ENCODE measurements at places on chromosomes 6 and 20.

DNA sequence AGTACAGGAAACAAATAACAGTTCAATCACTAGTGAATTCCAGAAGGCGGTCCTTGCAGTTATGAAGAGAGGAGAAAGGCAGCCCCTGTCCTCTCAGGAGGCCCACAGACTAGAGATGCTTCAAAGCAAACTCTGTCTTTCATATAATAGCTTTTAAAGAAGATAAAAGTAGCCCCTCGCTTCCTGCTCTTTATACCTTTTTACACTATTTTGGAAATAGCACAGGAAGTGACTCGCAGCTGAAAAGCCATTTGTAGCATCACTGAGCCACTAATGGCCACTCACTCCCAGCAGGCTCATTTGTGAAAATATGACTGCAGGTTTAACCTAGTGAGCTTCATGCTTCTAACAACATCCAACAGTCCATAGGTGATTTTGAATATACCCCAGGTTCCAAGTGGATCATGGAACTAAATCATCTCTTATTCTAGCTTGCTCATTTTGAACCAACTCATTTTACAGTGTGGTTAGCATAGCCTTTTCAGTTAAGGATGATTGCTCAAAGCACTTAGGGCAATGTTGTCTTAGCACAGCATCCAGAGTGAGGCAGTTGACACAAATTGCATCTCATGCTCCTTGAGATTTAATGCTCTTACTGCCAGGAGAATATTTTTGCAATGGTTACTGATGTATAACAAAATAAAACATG lies 136.0 kb upstream of the NRSN1 start:
- DNase-seq = no peak

DNA sequence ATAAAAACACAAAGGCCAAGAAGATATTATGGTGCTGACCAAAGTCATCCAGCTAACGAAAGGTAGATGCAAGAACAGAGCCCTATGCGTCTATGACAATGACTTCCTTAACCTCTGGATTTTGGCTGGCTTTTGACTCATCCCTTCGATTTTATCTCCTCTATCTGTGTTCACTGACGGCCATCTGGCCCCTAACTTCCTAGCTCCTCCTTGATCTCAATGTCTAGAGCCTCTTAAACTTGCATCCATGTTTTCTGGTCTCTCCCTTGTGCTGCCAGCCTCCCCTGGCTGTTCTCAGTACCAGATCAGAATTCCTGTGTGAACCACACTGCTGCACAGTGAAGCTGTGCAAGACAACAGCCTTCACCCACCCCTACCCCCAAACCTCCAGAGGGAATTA lies 452.9 kb downstream of the UTRN start:
- DNase-seq = no peak

GRCh38 chr6:56406276-56407269 lies 159.2 kb upstream of the COL21A1 start:
- DNase-seq = no peak

- no peak for DNase-seq
These were observed 27.9 kb downstream of the RIN2 start for GRCh38 chr20:19785983-19786285.

- no peak for DNase-seq
These were observed 20.4 kb upstream of the MCM3 start for GRCh38 chr6:52304983-52305390.

DNA sequence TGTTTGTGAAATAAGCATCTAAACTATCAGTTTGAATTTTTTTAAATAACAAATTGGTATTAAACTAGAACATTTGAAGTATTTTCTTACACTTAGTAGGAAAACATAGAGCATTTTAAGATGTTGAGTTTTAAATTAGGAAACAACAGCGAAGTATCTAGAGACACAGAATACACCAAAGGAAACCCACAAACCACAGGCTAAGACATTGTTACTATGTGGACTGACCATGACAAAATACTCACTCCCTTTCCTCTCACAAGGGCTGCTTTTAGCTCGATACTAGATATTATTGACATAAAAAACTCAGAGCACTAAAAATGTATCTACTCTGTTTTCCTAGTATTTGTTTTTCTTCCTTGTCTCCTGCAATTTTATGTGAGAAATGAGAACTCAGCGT lies 266.0 kb upstream of the CITED2 start:
- no peak for DNase-seq

- DNase-seq = peak; percentile 88
These were observed 101.5 kb downstream of the LAMP5 start for GRCh38 chr20:9615766-9616454.

DNA sequence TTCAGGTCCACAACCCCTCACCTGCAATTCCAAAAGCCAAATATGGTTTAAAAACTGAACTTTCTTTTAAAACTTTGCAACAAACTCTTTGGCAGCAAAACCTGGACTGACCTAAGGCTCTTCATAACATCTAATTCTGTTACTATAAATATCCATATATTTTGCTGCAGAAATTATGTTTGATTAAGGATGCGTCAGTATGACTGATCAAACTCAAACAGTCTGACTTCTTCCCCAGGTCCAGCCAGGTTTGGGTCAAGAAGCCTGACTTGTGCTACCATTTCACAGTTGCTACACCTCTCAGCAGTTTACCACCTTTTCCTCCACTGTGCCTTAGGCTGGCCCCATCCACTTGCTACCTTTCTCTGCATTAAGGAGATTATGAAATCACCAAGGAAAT lies 127.0 kb upstream of the DUSP22 start:
- no peak for DNase-seq

DNA sequence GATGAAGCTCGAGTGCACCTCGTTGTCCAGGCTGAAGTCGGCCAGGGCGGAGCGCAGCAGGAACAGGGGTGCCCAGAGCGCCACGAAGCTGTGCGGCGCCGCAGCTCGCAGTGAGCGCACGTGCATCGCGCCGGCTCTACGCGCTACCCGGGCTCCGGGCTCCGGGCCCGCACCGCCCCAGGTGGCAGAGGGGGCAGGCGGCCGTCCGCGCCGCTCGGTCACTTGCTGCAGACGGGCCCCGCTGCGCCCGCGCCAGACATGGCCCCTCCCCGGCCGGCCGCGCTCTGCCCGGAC lies 497 bp downstream of the BMP7 start:
- DNase-seq = no peak

DNA sequence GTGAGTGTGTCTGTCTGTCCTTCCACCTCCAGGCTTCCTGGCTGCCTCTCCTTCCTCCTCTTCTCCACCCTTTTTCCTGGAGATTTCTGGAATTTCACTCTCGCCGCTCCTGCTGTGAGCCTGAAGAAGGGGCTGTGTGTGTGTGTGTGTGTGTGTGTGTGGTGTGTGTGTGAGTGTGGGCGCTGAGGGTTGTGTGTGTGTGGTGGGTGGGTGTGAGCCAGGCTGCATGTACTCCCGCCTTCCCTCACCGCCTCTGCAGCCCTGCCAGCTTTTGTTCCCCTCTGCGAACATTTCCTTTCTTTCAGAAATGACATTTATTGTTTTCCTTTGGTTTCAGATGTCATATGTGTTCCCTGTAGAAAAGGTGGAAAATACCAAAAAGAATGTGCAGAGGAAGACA lies 76.0 kb downstream of the SRC start:
- no peak for DNase-seq

DNA sequence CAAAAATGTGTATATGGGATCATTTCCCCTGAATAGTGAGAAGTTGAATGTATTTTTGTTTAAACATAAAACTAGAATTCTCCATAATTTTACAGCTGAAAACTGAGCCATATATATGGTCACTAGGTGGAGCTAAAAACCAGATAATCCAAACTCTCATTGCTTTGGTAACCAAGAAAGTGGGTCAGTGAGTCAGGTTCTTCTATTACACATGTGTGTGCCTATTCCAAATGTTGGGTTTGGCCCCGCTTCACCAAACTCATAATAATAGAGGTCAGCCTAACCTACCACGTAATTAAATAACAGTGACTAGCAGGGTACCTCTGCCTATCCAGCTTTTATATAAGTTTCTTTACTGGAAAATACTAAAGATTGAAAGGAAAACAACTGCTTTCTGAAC lies 19.3 kb upstream of the RNGTT start:
- peak; percentile 80 for DNase-seq

- no peak for DNase-seq
These were observed 14.2 kb downstream of the FAM83B start for GRCh38 chr6:54860739-54861138.

GRCh38 chr6:80203283-80203682 lies 96.8 kb downstream of the BCKDHB start:
- DNase-seq = peak; percentile 55

GRCh38 chr20:5090191-5090590 lies 29.6 kb downstream of the PCNA start:
- no peak for DNase-seq

DNA sequence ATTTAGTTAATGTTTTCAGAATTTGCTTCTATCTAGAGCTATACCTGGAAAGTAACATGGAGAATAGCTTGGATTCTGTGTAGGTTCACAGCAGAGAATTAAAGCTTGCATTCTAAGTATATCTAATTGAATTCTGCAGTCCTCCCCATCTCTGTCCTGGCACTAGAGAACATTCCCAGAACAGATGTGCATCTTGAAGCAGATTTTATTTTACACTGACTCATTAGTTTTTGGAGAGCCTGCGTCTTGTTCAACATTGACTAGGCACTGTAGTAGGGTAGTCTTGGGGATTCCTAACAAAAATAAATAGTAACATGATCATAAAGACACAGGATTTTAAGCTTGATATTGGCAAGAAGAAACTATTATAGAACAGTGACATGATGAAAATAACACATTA lies 36.2 kb upstream of the BAG2 start:
- no peak for DNase-seq

GRCh38 chr6:24935366-24936152 lies at the start of gene RIPOR2:
RIPOR2 (minus strand) TSS chr6:24935960; CDS start chr6:24935898, 62 bp downstream.
- DNase-seq = peak; percentile 94

- DNase-seq = no peak
These were observed 27.2 kb upstream of the FKBP1A start for GRCh38 chr20:1420066-1420465.

DNA sequence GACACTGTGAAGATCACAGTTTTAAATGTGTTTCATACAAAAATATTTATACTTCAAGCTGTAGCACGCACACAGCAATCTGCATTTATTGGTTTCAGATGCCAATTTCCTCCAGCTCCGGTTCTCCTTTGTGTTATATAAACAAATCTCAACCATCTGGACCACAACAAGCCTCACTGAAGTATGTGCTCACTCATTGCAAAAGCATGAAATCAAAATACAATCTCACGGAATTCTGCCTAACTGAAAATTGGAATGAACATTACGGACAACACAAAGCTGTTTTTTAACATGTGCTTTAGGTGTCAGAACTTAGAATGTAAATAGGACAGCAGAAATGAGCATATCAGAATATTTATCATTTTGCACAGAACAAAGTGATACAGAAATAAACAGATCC lies 38.0 kb downstream of the RCAN2 start:
- DNase-seq = no peak

GRCh38 chr20:1324598-1325172 lies 4.3 kb downstream of the SDCBP2 start:
- DNase-seq = no peak

DNA sequence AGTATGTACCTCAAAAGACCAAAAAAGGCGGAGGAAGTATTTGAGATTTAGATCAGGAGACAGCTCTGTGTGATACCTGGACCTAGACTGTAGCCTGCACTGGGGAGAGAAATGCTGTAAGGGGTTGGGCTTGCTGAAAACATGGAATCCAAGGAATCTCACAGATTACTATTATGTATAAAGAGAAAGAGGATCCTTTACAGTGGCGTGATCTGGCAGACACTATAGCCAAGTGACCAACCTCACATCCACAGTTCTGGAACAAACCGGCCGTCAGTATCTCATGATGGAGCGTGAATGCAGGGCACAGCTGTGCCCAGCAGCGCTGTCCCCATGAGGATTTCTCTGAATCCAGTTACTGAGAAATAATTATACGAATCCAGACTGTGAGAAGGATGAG lies 12.3 kb downstream of the DDX27 start:
- no peak for DNase-seq

DNA sequence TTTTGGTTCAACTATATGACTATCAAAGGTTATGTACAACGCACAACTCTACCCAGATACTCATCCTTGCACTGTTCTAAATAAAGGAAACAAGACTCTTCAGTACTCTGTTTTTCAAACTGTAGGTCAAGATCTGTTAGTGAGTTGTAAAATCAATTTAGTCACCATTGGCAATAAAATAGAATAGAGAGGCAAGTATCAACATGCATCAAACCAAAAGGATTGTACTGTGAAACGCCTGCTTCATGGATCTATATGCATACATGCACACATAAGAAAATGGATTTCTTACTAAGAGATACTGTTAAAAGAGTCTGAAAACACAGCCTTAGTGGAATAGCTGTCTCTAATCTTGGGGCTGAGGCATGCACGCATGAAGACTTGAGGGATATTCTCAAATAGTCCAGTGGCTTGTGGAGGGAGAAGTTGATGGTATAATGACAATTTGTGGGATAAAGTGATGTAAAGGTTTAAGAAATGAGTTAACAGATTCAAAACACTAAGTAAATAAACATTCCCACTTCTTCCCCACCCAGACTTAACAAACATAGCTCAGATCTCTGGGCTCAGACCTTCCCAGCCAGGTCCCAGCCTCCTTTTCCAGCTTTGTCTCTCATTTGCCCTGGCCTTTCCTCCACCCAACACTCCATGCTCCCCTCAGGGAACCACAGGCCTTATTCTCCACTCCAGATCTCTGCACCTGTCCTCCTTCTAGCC lies 10.7 kb upstream of the LZTS3 start:
- no peak for DNase-seq

DNA sequence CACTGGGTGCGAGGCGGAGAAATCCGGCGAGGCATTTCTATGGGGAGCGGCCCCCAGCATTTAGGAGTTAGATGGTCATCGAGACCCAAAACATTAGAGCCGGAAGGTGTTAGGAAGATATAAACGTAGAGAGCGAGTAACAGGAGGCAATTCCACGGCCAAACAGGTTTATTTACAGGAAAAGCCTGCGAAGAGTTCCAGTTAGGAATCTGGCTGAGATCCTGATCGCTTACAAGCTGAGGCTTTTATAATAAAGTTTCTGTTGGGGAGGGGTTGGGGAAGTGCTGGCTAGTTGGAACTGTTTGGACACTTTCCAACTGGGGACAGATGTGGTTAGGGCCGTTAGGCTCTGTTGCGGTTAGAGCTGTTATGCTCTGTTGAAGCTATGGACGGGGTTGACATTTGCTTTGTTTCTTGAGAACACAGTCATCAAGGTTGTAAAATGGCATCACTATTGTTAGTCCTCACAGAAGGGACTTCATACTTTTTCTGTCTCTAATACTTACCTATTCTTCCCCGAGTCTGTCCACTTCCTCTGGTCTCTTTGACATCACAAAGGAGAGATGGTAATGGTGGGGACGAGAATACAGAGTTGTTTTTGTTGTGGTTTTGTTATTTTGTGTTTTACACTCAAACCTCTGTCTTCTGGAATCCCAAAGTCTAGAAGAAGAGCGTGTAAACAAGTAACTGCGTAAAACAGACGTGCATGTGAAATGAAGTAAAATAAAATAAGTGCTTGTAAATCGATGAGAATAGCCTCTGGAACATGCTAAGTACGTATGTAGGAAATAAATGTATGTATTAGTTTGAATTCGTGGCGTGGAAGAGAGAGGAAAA lies 554 bp upstream of the ZSCAN31 start:
- peak; percentile 48 for DNase-seq

Measured in Karpas-422 (cell line).